Fibroblast of lung (primary cell): ENCODE measurements at places on chromosomes 13 and 19. TPM values are rescaled to one million over a fixed set of nuclear protein-coding genes. Genes with fewer than 3 reads are reported as not detected.

SEMA6B gene
- total RNA-seq: under 0.01 TPM in 2 replicates

MYADM gene
- total RNA-seq: 3.1 and 9.1 TPM in 2 replicates

ZNF69 gene
- total RNA-seq: 2.8 and 7.1 TPM in 2 replicates

CCNE1 gene
- total RNA-seq: 3.9 and 4.8 TPM in 2 replicates

NLRP5 gene
- not detected in 2 replicates for total RNA-seq
